Adipocyte (in vitro differentiated cells): ENCODE measurements at places on chromosomes 1 and 21.

DNA sequence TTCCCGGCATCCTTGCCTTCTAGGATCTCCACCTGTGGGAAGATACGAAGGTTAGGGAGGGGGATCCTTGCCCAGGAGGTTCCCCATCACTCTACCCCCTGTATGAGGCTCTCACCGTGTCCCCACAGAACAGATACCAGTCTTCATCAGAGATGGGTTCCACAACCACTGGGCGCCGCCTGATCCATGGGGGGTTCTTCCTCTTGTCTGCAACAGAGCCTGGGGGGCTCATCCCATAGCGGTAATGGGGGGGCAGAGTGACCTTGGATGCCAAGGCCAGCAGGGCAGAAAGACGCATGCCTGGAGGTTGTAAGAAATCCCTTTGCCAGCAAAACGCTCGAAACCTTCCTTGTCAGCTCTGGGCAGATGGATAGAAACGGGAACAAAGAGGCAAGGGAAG is 2.5 kb downstream of the MRPL24 start:
- DNase-seq = no peak

GRCh38 chr1:228147768-228148167 is 2.0 kb upstream of the GJC2 start:
- DNase-seq = no peak

DNA sequence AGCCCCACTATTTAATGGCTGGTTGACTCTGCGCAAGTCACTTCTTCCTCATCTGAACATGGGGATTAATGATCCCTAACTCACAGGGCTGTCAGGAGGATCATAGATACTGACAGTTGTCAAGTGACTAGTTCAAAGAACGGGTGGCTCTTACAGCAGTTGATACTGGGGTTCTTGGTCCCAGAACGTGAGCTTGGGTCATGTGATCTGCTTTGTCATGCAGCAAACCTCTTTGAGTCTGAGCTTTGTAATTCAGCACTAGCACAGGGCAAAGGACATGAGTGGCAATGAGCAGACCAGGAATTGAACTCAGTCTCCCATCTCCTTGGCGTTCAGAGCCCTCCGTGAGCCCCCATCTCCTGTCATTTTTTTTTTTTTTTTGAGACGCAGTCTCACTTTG is 64.4 kb downstream of the TRABD2B start:
- no peak for DNase-seq

DNA sequence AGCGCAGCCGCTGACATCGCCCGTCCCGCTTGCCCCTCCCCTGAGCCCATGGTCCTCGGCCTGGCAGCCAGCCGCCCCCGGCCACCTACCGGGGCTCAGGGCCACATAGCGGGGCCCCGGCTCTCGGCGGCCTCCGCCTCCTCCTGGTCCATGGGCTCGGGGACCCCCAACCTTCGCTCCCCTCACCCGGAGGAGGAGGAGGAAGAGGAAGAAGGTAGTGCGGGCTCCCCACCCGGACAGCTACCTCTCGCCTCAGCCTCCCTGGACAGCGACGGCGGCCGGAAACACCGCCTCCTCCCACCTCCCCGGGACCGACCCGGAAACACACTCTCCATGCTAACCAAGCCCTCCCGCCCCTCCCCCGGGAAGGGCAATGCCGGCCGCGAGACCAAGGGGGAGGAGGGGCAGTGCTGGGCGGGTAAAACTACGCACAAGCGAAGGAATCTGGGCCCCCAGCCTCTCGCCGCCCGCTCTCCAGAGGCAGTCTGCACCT is at the start of gene KIAA0319L:
Gene KIAA0319L, minus strand, starts transcription at position 286 of the 493 bp plus-strand sequence. CDS start 2,912 bp downstream, outside the sequence.
- peak; percentile 91 for DNase-seq

DNA sequence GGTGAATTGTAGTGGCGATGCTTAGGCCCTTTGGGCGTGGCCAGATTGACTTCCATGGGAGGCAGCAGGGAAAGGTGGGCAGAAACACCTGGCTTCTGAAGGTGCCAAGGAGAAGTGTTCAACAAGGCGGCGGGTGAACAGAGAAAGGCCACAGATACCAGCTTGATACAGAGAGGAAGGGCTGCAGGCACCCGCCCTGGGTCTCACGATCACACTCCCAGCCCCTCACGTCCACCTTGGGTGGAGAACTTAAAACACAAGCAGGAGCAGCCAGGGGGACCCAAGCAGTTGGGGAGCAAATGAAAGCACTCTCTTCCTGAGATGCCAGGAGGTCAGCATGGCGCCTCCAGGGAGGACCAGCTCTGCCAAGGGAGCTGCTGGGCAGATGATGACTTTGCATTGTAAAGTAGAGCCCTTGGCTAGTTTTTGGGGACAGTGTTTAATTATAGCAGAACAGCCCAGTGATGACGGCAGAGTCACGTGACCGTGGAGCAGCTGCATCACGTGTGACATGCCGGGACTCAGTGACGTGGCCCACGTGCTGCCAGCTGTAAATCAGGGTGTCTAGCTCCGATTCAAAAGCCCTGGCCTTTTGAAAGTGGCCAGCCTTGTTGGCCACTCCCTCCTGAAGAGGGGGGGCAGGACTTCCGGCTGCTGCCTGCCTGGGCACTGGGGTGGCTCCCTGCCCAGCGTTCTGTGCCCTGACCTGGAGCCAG is 19.0 kb downstream of the SLC37A1 start:
- no peak for DNase-seq

GRCh38 chr1:203703586-203703985 is 61.4 kb upstream of the LAX1 start:
- DNase-seq = no peak

GRCh38 chr1:35706846-35707600 is 11.7 kb downstream of the C1orf216 start:
- DNase-seq = no peak

DNA sequence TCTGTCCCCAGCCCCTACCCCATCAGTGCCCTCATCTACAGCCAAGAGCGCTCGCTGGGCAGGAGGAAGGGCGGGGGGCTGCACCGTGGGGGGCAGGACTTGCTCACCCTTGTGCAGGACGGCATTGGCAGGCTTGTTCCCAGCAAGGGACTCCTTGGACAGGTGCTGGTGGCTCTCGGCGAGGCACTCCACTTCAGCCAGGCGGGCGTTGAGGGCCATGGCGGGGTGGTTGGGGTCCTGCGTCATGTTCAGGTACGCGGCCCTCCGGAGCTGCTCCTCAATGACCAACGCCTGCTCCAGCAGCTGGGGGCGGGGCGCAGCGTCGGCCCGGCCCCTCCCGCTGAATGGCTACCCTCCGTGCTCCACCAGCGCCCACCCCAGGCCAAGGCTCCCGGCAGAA is 64.0 kb downstream of the KCNAB2 start:
- no peak for DNase-seq

GRCh38 chr1:93734999-93735398 is 53.4 kb upstream of the BCAR3 start:
- DNase-seq = no peak

DNA sequence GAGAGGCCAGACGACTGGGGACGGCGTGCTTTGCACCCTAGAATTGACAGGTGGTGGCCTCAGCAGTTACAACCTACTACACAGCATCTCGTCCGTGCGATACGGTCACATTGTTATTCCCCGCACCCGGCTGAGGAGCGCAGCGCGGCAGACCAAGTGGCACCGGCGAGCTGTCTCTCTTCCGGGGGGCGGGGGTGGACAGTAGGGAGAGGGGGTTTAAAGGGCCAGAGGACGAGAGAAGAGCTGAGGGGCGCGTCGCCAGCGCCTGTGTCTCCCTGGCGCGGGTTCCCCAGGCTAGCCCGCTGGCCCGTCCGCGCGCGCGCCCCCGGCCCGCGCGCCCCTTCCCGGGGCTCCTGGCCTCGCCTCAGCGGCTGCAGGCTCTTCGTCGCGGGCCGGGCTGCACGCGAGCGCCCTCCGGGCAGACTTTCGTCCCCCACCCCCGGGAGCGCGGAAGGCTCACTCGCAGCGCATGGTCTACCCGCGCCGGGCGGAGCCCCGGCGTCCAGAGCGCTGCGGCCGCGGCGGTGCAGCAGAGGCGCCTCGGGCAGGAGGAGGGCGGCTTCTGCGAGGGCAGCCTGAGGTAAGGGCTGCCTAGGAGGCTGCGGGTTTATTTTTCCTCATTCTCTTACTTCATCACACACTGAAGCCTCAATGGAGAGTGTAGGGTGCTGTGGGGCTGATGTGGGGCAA is at the start of gene PDE4B:
Gene PDE4B, plus strand, starts transcription at position 227 of the 690 bp plus-strand sequence.
- DNase-seq = peak; percentile 75

DNA sequence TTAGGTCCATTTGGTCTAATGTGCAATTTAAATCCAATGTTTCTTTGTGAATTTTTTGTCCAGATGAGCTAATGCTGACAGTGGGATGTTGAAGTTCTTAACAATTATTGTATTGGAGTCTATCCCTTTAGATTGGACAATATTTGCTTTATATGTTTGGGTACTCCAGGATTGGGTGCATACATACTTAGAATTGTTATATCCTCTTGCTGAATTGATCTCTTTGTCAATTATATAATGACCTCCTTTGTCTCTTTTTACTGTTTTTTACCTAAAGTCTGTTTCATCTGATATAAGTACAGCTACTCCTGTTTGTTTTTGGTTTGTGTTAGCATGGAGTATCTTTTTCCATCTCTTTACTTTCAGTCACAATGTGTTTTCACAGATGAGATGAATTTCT is 22.2 kb downstream of the CD55 start:
- no peak for DNase-seq

DNA sequence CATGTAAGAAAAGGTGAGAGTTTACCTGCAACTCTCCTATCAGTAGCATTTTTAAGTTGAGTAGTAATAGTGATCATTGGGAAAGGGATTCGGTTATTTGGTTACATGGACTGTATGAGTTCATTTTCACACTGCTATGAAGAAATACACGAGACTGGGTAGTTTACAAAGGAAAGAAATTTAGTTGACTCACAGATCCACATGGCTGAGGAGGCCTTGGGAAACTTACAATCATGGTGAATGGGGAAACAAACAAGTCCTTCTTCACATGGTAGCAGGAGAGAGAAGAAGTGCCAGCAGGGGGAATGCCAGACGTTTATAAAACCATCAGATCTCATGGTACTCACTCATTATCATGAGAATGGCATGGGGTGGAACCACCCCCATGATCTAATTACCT is 59.3 kb upstream of the FBXO28 start:
- DNase-seq = no peak

GRCh38 chr21:44301141-44301540 is 1.3 kb downstream of the PFKL start:
- no peak for DNase-seq

DNA sequence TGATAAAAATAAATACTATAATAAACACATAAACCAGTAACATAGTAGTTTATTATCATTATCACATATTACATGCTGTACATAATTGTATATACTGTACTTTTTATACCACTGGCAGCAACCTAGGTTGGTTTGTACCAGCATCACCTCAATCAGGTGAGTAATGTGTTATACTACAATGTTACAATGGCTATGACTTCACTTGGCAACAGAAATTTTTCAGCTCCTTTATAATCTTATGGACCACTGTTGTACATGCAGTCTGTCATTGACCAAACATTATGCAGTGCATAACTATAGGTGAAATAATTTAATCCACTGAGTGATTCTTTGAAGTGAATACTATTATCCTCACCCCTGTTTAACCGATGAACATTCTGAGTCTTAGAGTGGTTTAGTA is 44.5 kb downstream of the TNFSF4 start:
- no peak for DNase-seq

GRCh38 chr1:226604560-226605317 is 56.2 kb downstream of the STUM start:
- peak; percentile 56 for DNase-seq

- DNase-seq = no peak
Observed at GRCh38 chr1:54926970-54927369, 40.0 kb upstream of the DHCR24 start.

- no peak for DNase-seq
Observed at GRCh38 chr1:34656731-34657130, 98.1 kb upstream of the GJB5 start.

DNA sequence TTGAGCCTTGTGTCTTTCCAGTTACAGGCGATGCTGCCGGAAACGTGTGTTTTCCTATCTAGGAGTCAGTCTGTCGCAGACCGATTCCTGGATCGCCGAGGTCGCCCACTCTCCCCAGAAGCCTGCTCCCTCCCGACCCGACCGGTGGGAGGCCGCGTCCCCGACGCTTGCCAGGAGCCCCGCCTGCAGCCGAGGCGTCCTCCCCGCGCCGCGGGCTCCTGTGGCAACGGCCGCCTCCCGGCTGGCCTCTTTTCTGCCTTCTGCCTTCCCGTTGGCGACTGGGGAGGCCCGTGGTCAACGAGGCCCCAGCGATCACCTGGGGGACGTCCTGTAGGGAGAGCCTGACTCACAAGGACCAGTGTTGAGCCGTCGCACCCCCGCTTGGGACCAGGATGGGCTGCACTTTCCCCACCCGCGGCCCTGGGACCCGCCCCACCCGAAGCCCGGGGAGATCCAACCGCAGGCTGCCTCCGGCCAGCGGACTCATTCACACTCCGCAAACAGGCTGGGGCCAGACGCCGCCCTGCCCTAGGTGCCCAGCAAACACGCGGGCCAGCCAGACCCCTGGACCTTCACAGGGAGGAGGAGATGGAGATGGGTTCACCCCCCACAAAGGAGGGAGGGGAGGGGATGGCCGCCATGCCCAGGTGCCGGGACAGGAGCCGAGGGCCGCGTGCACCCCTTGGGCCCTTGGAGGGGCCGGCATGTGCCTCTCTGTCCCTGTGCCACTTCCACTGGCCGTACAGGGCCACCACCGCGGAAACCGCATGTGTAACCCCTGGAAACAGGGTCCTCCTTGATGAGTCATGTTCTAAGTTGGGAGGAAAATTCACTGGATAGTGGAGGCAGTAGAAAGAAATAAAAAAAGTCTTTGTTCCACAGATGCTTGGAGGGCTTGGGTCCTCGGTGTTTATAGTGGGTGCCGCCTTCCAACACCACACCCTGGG is 7.2 kb upstream of the COL6A1 start:
- DNase-seq = peak; percentile 79

DNA sequence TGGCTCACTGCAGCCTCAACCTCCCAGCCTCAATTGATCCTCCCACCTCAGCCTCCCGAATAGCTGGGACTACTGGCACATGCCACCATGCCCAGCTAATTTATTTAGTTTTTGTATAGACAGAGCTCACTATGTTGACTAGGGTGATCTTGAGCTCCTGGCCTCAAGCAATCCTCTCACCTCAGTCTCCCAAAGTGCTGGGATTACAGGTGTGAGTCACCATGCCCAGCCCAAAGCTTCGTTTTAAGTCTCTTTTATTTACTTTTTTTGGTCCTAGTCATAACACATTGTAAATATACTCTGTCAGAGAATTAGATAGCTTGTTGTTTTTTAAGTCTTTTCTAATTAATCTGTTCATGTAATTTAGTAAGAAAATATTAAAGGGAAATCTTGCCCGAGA is 42.8 kb downstream of the KCNK1 start:
- no peak for DNase-seq

DNA sequence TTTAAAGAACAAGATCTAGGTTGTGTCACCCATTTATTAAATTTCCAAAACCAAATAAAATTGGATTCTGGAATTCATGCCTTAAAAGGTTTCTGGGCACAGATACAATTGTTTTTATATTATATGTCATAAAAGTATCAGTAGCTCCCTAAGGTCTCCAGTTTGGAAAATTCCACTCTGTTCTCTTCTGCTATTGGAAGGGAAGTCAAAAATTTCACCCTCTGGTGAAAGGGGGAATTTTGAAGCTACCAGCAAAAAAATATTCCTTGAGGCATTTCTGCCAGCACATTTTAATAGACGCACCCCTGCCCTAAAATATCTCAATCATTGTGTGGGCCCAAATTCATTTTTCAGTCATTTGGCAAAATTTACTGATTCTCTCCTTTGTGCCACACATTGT is 285.7 kb upstream of the SGIP1 start:
- no peak for DNase-seq

- DNase-seq = peak; percentile 16
Observed at GRCh38 chr1:224273641-224274040, 56.3 kb downstream of the NVL start.
